HTR-8/SVneo (cell line): ENCODE measurements at places on chromosomes 4 and X.
A peak's percentile ranks its signal among the peaks of the same experiment; 100 is the strongest.

DNA sequence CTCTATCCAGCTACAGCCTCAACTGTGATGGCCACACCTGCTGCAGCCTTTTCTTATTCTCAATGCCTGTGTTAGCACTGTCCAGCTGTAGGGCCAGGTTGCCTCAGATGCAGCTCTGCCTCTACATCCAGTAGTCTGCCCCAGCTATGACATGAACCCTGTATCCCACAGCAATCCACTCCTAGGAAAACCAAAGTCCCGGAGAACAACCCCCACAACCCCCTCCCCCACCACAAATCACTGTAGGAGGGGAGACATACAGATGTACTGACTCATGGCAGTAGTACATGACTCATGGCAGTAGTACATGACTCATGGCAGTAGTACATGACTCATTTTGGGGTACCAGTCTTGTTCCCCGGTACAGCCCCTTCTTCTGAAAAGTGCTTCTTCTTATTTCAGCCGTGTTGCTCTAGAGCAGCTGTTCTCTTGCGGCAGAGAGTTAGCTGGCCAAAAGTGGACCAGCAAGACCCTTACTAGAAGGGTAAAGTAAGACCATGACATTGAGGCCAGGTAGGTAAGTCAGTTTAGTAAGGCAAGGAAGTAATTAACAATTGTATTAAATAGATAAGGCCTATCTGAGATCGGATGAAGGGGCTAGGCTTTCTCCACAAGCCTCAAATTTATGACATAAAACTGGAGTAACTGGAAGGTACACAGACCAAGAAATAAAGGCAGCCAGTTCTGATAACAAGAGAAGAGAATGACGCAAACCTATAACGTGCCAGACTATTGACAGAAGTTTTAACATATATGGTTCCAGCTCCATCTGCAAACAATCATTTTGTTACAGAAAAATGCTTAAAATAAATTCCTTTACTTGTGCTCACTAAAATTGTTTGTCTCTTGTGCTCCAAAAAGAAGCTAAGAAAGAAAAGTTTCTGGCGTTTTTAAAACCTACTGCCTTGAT, 221.4 kb downstream of the TACR3 start:
- DNase-seq, result peak; percentile 6

DNA sequence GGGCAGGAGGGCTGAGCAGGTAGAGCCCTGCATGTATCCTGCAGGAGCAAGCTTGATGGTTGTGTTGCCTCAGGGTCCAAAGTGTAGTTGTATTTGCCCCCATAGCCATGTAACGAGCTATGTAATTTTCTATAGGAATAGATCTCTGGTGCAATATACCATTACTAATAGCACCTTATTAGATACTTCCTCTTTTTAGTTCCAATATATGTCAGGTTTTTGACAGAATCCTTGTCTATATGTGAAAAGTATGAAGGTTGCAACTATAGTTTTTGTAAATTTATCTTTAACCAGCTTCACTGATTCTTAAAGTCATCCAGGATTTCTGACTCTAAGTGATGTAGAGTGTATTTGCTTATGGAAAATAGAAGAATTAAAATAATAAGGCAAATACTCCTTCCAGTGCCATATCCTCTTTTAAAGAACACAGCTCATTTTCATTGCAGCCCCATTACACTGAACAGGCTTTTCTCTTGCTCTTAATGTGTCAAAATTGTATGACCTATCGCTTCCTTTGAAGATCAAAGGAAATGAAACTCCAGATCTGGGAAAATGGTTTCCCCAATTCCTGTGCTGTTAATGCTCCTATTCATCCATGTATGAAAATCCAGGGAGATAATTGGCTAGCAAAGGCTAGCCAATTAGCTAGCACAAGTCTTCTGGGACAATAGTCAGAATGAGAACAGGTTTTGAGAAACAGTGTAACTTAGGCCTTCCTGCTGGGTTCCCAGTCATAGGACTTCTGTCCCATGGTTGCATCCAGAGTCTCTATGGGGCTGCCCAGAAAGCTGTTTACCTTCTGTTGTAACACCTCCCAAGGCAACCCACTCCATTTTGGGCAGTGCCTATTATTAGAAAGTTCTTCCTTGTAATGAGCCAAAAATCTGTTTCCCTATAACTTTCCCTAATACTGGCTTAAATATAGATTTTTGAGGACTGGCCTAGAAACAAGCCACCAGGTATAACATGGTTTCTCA, 90.6 kb downstream of the TSPAN7 start:
- DNase-seq, result no peak

DNA sequence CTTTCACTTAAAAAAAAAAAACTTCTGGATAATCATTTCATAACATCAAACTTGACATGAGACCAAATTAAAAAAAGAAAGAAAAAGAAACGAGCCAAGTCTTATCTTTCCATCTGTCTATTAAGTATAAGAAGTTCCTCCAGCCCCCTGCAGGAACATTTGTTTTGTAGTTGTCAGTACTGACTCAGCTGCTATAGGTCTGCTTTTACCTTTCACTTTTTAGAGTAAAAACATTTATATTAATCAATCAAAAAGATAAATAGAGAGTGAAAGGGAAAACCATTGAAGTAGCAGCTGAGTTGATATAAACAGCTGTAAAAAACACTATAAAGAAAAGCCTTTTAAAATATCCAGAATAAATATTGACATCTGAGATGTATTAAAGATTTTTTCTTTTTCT, 46.1 kb downstream of the CCDC158 start:
- DNase-seq, result no peak

DNA sequence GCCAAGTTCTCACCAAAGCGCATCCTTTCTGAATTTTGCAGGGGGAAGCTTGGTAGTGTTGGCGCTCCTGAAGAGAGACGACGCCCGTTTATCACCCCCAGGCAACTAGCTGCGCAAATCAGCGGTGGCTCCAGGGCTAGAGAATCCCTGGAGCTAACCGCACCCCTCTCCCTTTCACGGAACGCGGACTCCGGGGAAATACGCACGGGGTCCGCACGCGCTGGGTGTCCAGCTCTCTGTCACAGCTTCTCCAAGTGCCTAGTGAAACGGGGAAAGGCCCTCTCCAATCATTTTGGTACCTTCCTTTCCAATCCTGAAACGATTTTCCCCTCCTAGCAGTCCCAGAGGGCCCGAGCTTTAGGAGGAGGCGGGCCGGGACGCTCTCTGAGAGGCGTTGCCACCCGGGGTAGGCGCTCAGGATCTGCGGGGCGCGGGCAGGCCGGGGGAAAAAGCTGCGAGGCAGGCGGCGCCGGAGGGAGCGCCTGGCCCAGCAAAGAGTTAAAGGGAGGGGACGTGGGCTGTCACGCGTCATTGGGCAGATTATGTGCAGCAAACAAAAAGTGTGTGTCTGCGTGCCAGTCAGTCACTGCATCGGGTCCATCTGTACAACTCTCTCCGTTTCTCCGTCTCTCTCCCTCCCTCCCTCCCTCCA, at the start of gene PRDM8:
PRDM8 (plus strand) TSS at position 582 of the 652 bp plus-strand sequence. CDS start 2,578 bp downstream, outside the sequence.
- no peak for DNase-seq

DNA sequence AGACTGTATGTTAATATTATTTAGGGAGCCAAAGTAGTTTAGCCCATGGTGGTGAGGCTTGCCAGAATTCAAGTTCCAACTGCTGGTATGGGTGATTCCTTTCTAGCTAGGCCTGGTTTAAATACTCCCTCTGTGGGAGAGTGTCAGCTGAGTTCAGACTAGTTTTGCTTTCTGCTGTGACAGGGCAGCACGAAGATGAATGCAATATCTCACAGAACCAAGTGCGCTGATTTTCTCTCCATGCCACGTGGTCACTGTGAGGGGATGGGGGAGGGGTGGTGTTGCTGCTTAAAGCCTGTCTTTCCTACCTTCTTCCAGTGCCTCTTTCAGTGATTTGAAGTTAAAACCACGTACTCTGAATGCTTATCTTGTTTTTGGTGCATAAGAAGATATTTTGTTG, 445.7 kb upstream of the CXorf51B start:
- DNase-seq, result no peak

- no peak for DNase-seq
Measured at GRCh38 chr4:177667687-177668086, 225.4 kb upstream of the AGA start.

DNA sequence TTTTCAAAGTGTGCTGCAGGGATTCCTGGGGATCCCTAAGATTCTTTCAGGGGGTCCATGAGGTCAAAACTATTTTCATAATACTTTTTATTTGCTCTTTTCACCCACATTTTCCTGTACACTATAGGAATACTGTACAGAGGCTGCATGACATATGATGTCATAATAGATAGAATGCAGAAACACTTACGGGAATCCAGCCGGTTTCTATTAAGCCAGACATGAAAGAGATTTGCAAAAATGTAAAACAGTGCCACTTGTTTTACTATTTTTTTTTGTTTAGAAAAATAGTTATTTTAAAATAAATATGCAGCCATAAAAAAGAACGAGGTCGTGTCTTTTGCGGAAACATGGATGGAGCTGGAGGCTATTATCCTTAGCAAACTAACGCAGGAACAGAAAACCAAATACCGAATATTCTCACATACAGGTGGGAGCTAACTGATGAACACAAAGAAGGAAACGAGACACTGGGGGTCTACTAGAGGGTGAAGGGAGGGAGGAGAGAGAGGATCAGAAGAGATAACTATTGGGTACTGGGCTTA, 5.0 kb downstream of the ZFX start:
- no peak for DNase-seq

DNA sequence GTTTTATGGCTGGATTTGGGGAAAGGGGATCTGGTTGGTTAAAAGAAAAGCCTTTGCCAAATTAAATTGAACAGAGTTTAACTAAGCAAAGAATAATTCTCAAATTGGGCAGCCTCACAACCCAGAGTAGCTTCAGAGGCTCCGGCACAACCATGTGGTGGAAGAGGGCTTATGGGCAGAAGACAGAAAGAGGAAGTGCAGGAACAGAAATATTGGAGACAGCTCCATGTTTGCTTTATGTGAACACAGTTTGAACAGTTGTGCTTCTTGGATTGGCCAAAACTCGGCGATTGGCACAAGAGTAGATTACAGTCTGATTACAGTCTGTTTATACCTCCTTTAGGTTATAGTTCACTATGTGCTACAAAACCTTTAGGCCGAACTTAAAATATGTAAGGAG, 562.7 kb downstream of the TRIML1 start:
- no peak for DNase-seq

DNA sequence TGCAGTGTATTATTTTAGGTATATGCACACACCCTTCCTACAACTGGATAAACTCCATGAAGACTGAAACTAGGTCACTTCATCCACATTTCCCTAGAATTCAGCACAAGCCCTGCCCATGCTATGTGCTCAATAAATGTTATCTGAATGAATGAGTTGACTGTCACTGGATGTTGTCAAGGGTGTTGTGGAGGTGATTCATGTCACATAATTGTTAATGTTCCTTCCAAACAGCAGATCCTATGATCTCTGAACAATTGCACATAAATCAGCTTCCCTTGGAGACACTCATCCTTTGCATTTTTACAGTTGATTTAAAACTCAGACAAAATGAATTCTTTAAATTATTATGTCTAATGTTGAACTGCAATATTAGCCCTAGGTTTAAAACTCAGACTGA, 154.7 kb downstream of the TSPAN5 start:
- no peak for DNase-seq

GRCh38 chrX:127128282-127128681, 308.8 kb downstream of the PRR32 start:
- no peak for DNase-seq

- DNase-seq, result peak; percentile 80
Measured at GRCh38 chrX:1727531-1728027, 112.7 kb downstream of the ASMT start.

- DNase-seq, result peak; percentile 53
Measured at GRCh38 chrX:2863646-2864045, 34.9 kb downstream of the GYG2 start.

- no peak for DNase-seq
Measured at GRCh38 chr4:180680305-180680704, 1562.9 kb upstream of the TENM3 start.

DNA sequence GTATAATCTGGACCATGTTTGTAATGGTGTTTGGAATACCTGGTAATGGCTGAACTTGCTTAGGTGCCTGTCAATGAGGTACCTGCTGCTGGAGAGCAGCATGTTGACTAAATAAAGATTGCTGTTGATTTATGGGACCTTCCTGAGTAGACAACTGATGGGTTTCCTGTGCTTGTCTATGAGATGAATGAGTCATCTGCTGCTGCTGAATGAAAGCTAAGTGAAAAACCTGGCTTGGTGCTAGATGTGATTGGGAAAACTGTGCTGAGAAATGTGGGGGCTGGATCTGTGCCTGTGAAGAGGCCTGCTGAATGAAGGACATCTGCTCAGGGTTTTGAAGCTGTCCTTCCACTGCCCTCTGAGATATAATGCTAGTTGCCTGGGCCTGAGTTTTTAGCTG, 69.6 kb downstream of the WNK3 start:
- no peak for DNase-seq
